ENCODE measurements at places on chromosomes 1 and 21.

DNA sequence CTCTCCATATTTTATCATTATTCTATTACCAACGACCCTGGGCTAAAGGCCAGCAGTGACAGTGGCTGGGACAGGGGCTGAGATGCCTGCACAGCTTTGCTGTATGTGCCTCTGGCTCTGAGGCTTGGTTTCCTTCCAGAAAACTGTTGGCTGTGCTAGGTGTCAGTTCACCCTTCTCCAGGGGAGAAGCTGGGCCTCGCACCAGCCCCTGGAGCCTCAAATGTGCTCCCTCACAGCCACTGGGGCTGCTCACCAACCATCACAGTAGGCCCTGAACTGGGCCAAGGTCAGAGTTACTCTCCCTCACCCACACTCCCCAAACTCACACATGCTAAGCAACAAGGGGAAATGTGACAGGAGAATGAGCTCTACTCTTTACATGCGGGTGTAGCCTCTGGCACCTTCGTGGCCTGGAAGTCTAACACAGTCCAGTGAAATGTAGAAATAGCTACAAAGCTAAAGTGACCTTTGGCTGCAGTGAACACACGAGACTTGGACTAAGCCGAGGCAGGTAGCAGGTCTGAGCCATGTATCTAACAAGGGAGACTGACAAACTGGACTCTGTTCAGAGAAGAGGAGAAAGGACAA, 4.7 kb upstream of the CD160 start:
- DNase-seq = no peak

- no peak for DNase-seq
Observed at GRCh38 chr1:145719230-145720079, at the start of gene CD160. CD160 (plus strand) TSS chr1:145719499; CDS start chr1:145728328, 8,829 bp downstream.

DNA sequence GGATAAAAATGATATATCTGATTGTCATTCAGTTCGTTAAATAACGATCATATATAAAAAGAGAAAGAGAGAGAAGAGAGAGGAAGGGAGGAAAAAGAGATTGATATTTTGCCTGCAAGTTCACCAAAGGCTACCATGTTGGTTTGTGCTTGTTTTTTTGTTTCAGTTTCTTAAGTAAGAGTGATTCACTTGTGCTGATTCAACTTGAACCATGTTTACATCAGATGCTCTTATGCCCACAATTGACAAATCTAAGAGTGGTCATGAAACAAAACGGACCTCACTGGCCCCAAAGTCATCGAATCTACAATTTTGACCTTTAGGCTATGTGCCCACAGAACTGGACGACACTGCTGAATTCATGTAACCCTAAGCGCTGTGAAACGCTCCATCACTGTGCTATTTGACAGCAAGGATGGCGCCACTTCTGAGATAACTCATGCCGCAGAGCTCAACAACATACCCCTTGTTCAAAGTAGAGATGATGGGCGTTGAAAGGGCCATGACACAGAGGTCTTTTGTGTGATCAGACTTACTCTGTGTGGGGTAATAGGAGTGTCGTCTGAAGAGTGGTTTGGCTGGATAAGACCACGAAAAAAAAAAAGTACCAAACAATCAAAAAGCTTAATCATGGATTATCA, 481.4 kb downstream of the SETD4 start:
- peak; percentile 83 for DNase-seq

DNA sequence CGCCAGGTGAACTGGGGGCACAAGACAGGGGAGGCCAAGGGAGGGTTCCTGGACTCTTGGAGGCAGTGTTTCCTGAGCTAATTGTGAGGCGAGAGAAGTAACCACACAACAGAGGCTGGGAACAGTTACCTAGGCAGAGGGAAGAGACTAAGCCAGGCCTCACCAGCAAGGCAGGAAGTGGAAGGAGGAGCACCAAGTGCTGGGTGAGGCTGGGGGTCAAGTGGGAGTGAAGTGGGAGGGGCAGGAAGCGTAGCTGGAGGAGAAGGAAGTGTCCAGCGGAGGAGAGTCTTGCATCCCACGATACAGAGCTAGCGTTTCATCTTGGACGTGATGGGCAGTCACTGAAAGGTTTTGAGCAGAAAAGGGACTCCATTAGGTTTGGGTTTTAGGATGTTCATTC, 48.3 kb upstream of the CAPZB start:
- DNase-seq = no peak

DNA sequence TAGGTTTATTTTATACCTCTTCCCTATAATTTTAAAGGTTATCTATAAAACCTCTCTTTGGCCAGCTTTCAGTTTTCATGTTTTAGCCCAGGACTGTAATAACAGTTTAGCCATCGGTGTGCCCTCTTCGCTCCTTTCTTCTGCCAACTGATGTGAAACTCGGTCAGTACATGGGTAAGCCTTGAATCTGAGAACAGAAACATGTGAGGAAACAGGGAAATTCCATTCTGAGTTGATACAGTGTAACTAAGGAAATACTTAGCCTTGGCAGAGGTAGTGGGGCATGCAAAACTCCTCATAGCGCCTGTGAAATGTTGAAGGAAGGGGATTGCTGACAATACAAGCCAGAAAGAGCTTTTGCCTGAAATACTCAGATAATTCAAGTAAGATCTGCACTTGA, 465.2 kb downstream of the NCAM2 start:
- DNase-seq = no peak

DNA sequence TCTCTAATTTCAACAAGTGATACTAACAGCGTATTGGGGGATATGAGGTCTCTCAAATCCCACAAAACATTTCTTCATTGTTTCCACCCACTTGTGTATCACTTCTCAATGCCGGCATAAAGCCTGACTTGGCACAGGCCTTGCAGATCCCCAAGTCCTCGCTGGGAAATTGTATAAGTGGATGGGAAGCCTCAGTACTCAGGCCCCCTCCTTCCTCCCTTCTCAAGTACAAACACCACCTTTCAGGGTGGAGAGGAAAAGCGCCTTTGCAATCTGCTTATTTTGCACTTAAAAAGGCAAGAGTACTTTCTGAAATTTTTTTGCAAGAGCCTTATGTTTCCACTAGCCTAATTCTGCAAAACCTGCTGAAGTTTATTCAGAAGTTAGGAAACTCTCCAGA, 25.8 kb upstream of the KLHDC8A start:
- DNase-seq = no peak

GRCh38 chr1:161952607-161953172, 71.0 kb downstream of the OLFML2B start:
- DNase-seq = peak; percentile 66

DNA sequence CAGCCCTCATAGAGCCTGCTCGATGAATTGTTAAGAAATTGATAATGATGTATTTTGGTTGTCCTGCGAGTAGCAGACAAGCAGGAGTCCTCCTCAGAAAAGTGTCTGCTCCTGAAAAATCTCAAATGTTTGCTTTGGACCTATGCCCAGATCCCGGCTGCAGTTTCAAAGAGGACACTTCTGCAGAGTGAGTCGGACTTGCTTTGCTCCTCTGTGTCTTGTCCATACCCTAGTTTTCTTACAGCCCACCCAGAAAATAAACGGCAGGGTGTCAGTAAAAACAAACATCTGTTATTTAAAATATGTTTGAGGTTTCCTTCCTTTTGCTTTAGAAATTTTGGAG, 2.8 kb downstream of the S100A10 start:
- peak; percentile 77 for DNase-seq

DNA sequence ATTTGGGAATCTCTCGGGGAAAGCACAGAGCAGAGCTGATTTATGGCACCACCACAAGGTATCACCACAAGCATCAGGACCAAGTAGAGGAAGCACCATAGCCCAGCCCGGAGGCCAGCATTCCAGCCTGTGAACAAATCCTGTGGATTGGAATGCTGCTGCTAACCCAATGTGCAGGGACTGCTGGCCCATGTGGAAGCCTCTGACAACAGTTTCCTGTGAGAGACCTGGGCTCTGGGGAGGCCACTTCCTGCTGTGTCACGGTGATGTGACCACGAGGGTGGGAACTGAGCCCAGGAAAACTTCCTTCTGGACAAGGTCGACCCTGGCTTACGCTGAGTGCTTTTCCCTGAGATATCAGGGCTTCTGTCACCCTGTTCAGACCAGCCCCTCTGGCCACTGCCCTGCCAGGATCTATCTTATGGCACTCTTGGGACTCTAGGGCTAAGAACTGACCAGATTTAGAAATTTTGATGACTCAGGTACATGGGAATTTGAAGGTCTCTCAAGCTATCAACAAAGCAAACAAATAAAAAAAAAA, 88.3 kb upstream of the NGF start:
- peak; percentile 85 for DNase-seq

GRCh38 chr1:35064265-35064664, 14.9 kb upstream of the ZMYM1 start:
- DNase-seq = no peak

- no peak for DNase-seq
Observed at GRCh38 chr21:14763695-14764064, 217.6 kb upstream of the SAMSN1 start.

DNA sequence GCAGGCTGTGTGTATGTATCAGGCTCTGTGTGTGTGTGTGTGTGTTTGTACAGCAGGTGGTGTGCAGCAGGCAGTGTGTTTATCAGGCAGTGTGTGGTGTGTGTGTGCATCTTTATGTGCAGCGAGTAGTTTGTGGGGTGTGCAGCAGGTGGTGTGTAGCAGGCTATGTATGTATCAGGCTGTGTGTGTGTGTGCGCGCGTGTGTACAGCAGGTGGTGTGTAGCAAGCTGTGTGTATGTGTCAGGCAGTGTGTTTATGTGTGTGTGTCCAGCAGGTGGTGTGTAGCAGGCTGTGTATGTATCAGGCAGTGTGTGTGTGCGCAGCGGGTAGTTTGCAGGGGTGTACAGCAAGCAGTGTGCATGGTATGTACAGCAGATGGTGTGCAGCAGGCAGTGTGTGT, 29.0 kb downstream of the PTPRF start:
- no peak for DNase-seq

- no peak for DNase-seq
Observed at GRCh38 chr1:188825471-188825870, 1652.2 kb downstream of the BRINP3 start.

DNA sequence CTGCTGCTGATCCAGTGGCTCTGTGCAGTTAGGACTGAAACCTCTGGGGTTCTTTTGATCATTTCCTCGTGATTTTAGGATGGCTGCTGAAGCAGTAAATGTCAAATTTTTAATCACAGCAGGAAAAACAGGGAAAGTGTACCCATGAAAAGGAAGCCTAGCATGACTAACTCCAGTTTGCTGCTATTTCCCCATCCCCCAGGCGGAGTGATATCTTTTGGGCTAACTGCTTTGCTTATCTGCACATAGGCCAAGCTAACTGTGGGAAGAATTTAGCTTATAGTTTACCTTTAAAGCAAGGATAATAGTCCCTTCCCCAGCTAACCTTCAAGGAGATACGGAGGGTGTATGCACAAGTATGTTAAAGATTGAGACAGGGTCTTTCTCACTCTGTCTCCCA, 149.8 kb upstream of the TNR start:
- DNase-seq = no peak

GRCh38 chr1:113758631-113759332, 504 bp downstream of the PHTF1 start:
- peak; percentile 48 for DNase-seq

DNA sequence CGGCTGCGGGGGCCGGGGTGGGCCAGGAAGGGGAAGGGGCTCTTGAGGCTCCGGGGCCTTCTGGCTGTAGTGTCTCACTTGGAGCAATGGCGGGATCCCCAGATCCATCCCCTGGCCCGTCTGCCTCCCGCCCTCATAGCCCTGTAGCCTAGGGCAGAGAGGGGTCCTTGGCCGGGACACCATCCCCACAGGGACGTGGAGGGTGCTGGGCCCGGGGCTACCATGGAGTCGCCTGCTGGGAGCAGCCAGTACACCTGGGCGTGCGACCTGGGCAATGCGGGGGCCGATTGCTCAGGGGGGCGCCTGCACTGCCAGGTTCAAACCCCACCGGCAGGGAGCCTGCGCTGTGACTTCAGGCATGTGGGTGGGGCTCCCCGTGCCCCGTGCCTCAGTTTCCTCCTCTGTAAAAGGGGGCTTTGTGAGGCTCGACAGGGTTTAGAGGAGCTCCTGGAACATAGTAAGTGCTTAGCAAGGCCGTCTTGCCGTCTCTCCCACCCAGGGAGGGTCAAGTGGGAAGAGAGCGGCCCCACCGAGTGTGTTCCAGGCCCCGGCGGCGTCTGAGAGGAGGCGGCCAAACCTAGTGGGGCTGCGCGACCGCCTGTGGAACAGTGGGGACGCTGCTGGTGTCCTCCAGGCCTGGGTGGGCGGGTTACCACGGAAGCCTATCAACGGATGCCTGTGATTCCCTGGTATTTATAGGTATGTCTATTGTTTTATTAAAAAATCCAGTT, 20.8 kb downstream of the PRKCZ start:
- no peak for DNase-seq

- no peak for DNase-seq
Observed at GRCh38 chr1:209397371-209397770, 186.1 kb upstream of the CAMK1G start.

- DNase-seq = peak; percentile 37
Observed at GRCh38 chr1:171251042-171251951, 3.0 kb downstream of the FMO1 start.

GRCh38 chr1:35201631-35202030, 8.7 kb upstream of the SFPQ start:
- DNase-seq = no peak

GRCh38 chr1:206792939-206793607, 20.8 kb upstream of the IL10 start:
- DNase-seq = peak; percentile 23

DNA sequence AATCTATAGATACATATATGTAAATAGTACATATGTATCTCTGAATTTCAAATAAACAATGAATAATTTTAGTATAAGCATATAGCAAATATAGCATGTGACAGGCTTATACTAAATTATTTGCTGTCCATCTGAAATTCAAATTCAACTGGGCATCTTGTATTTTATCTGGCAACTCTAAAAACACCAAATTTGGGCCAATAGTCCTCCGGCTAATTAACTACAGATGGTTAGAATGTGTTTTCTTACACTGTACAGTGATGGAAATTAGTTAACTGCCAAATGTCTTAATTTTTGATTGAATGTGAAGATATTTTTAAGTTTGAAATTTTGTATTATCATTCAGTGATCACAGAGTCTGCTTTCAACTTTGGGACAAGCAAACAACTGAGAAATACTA, 30.7 kb downstream of the KCNJ15 start:
- no peak for DNase-seq

- no peak for DNase-seq
Observed at GRCh38 chr1:36523850-36524249, 41.1 kb upstream of the CSF3R start.

- DNase-seq = no peak
Observed at GRCh38 chr1:153113416-153113815, at the start of gene SPRR2F. SPRR2F (minus strand) TSS chr1:153113516; CDS start chr1:153112733, 783 bp downstream.

- peak; percentile 31 for DNase-seq
Observed at GRCh38 chr1:65068202-65069010, 79.6 kb upstream of the AK4 start.

DNA sequence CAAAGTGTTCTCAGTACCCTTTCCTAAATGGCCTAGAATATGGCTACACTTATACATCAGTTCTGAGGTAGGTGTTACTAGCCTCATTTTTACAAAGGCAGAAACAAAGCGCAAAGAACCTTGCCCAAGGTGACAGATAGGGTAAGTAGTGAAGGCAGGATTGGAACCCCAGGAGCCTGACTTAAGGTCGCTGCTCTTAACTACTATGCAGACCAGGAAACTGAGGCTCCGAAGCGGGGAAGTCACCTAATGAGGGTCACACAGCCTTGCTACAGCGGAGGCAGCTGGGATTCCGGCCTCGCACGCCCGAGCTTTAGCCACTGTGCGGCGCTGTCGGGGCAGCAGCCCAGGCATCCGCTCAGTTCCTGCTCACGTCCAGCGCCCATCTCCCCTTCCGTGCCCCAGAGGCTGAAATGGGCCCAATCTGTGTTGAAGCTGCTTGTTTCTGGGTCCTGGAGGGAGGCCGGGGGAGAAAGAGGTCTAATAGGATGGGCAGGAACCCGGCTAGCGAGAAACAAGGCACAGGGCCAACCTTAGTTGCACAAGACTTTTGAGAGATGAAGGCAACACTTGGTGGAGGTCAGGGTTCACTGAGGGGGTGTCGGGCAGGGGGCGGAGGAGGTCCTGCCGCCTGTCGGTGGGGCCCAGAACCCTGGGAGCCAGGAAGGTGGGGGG, 1.4 kb upstream of the FOXD2 start:
- DNase-seq = peak; percentile 67
